ENCODE measurements at places on chromosomes 16 and 17.
A peak's percentile ranks its signal among the peaks of the same experiment; 100 is the strongest.

- peak; percentile 94 for DNase-seq
Measured at GRCh38 chr16:89246903-89247733, 29.6 kb downstream of the ZNF778 start.

- no peak for DNase-seq
Measured at GRCh38 chr16:69190598-69190997, 3.6 kb downstream of the SNTB2 start.

- no peak for DNase-seq
Measured at GRCh38 chr17:33949100-33949499, 306.0 kb upstream of the CCL2 start.

- no peak for DNase-seq
Measured at GRCh38 chr16:23145186-23145585, 4.1 kb downstream of the USP31 start.

DNA sequence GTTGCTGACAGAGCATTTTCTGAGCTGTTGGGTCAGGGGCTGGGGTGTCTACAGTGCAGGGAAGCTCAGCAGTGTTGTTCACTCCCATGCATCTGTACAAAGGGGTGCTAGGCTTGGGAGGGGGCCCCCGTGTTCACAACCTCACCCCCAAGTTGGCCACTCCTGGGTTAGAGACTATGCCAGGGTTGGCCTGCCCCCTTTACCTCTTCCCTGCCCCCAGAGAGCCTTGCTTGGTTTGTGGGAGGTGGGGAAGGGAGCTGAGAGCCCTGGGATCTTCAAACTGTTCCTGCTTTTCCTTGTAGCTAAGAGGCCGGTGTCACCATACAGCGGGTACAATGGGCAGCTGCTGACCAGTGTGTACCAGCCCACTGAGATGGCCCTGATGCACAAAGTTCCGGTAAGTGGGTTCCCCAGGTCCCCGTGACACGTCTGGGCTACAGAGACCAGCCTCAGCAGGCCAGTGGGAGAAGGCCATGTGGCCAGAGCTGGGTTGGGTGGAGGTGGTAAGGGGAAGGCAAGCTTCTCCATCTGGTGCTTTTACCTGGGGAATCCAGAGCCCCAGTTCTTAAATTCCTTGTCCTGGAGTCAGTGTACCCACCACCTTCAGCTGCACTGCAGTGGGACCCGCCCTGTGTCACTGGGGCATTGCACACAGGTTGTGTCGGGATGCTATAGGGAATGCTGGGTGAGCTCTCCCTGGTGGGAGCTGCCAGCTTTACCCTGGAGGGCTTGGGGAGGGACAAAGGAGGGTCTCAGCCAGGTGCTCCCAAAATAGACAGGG, 11.8 kb downstream of the GPRC5C start:
- no peak for DNase-seq

DNA sequence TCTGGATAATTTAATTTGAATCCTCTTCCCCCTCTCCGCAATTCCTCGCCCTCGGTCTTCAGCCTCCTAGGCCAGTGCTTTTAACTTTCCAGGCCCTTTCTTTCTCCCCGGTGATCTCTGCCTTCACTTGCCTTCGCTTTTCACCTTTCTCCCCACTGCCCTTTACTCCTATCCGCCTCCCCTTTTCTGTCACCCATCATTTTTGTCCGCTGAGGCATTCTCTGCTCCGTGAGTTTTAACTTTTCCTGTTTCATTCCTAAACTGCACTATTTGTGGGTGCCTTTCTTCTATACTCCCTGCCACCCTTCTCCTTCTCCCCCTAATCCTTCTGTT, 729 bp downstream of the LONP2 start:
- no peak for DNase-seq

DNA sequence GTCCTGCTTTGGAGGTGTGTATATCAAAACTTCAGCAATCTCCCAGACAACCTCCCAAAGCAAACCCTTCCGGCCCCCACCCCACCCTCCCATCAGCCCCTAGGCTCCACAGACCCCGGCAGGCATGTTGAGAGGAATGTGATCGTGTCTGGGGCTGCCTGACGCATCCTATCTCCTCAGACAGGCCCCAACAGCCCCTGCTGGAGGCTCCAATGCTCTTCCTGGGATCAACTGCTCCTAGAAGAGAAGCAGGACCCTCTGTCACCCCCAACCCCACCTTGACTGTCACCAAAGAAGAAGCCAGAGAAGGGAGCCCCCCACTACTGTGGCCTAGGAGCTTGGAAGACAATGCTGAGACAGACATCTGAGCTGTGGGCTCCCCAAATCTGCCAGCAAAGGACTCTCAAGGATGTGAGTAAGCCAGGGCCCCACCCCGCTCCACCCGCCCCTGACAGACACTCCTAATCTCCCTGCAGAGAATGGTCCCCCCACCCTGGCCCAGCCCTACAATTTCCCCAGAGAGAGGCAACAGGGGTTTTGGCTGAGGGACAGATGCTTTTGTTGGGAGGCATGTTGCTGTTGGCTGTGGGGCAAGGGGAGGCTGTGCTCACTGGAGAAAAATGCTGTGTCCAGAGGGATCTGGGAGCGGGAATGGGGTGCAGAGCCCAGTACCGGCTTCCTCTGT, 1.6 kb upstream of the KRT14 start:
- DNase-seq: no peak

DNA sequence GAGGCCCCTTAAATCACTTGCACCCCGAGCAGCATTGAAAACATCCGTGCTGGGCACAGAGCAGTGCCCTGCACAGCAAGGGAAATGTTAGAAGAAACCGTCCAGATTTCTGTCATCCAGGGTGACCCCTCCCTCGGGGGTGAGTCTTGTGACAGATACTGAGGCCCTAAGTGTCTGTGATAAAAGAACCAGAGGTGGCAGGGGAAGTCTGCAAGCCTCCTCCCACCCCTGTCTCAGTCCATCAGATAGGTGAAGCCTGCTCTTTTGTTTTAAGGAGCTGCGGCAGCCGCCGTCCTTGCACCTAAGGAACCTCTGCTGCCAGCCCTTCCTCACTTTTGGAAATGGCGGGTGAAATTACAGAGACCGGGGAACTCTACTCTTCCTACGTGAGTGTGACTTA, 845 bp upstream of the NAT9 start:
- DNase-seq: no peak

- DNase-seq: no peak
Measured at GRCh38 chr17:75980188-75981018, 1.4 kb downstream of the TEN1 start.

GRCh38 chr17:2452216-2452750, 51.4 kb upstream of the MNT start:
- no peak for DNase-seq

GRCh38 chr16:27638833-27639560, 89.1 kb downstream of the KATNIP start:
- DNase-seq: no peak

DNA sequence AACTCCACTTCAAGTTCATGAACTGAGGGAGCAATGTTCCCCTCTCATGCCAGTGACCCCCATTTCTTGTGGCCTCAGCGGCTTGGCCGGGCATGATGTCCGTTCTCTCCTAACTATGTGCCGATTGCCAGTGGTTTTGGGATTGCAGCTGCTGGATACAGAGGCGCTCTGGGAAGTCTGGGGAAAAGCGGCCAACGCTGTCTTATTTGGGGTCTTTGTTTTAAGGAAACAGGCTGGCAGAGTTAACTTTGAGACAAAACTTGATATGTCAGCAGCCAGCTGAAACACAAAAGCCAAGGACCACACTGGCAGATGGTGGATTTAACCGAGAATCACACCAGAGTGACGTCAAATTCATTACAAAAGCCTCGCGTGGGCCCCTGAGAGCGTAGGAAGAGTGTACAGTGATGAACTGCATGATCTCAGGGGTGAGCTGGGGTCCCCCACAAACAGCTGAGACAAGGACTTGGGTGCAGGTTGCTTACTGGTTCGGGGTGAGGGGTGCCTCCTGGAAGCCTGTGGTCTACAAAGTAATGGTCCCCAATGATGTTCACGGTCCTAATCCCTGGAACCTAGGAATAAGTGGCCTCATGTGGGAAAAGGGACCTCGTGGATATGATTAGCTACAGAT, 180.4 kb downstream of the IRF8 start:
- DNase-seq: no peak

GRCh38 chr17:51214920-51215319, 44.9 kb downstream of the MBTD1 start:
- no peak for DNase-seq

- DNase-seq: peak; percentile 30
Measured at GRCh38 chr16:22007509-22008214, at the start of gene MOSMO. Gene MOSMO (plus strand): TSS chr16:22008111. CDS start chr16:22008302, 191 bp downstream.

GRCh38 chr16:30941600-30942425, 7.1 kb upstream of the ORAI3 start:
- peak; percentile 84 for DNase-seq

- DNase-seq: no peak
Measured at GRCh38 chr16:65406933-65407332, 285.1 kb upstream of the CDH11 start.

GRCh38 chr17:81206657-81207056, 16.1 kb downstream of the CEP131 start:
- no peak for DNase-seq

- DNase-seq: no peak
Measured at GRCh38 chr16:68365167-68365817, 54.5 kb downstream of the PRMT7 start.

GRCh38 chr17:31031841-31032240, 61.0 kb downstream of the RNF135 start:
- no peak for DNase-seq

GRCh38 chr16:12958366-12958765, 57.0 kb downstream of the SHISA9 start:
- no peak for DNase-seq

DNA sequence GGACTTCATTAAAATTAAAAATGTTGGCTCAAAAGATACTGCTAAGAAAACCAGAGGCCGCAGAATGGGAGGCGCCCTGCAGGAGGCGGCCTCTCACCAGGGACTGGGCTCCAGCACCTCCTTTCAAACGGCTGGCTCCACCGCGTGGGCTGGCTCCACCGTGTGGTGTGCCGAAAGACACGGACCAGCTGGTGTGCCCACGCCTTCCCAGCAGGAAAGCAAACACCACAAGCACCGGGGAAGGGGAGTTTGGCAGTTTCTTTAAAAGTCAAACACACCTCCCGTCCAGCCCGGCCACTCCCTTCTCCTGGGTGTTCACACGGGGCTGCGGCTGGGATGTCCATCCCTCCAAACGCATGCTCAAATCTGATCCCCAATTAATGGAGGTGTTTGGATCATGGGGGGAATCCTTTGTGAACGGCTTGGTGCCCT, 13.9 kb downstream of the HAGH start:
- no peak for DNase-seq
